ENCODE measurements at places on chromosomes 4 and X.

- DNase-seq: no peak
Measured at GRCh38 chr4:26907731-26908599, 47.3 kb downstream of the STIM2 start.

DNA sequence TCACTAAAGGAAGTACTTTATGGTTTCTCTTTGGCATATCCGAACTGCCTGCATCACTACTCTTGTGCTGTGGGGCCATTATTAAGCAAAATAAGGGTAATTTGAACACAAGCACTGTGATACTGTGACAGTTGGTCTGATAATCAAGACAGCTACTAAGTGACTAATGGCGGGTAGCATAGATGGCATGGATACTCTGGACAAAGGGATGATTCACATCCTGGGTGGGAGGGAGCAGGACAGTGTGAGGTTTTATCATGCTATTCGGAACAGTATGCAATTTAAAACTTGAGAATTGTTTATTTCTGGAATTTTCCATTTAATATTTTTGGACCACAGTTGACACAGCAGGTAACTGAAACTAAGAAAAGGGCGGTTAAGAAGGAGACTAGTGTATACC lies 52.6 kb upstream of the CITED1 start:
- DNase-seq: no peak

DNA sequence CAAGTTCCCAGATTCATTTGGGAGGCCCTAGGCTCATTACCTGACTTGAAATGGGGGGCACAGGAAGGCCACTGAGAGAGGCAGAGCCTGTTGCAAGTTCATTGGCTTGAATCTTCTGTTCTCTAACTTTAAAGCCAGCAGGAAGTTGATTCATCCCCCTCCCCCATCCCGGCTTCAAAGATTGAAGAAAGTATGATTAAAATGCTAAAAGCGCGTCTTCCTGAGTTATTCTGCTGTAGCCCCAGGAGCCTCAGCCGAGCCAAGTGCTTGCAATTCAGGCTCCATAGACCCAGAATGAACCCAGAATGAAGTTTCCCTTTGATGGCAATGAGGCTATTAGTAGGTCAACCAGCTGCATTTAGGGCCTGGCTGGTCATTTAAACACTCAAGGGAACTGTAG lies 14.7 kb downstream of the CHST7 start:
- DNase-seq: no peak

- DNase-seq: no peak
Measured at GRCh38 chr4:1048773-1049590, 37.6 kb downstream of the FGFRL1 start.

DNA sequence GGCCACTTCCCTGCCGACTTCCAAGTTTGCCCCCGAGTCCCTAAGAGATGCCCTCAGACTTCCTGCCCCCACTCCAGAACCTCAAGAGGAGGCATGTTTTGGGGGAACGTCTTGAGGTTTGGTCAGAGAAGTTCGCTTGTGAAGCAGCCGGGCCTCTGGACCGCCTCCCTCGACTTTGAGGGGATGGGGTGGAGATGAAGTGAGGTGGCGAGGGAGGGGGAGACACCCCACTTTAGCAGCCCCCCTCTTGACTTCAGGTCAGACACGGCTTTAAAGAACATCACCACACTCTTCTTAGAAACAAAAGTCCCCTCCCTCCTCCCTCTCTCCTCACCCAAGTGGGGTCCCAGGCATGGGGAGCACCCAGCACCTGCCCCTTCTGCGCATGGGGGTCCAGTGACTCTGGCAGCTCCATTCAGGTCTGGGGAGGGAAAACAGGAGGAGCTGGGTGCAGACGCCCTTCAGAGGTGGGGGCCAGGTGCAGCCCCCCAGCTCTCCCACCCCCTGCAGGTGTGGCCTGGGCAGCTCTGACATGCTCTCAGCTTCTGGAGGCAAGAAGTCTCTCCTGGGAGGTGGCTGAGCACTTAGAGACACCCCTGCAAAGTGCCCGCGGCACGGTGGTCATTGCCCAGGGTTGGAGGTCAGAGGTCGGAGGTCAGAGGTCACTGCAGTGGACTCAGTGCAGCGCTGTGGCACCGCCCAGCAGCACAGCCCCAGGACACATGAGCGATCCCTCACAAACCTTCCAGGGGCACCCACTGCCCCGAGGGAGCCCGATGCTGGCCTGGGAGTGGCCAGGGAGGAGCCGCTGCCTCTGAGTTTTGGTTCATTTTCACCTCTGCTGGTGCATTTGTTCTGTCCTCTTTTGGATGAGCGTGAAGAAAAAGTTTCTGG lies 108.8 kb downstream of the CPZ start:
- no peak for DNase-seq

GRCh38 chrX:68490644-68491043 lies 8.2 kb upstream of the YIPF6 start:
- DNase-seq: no peak

GRCh38 chr4:112736718-112737135 lies 99.8 kb downstream of the LARP7 start:
- DNase-seq: no peak

DNA sequence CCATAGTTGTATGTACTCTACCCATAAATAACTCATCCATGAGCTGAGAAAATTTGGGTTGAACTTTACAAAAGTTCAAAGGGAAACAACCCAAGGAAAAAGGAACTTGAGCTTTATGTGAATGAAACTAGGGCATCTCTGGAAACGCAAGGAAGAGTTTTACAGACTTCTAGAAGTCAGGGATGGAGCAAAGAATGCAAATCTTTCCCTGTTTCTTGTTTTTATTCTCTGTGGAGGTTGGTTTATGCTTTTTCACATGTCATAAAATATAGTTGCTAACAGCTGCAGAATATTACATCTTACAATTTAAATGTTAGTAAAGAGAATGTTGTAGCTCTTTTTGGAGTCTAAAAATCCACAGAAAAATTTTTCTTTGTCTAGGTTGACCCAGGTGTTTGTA lies 754.1 kb downstream of the PCDH7 start:
- DNase-seq: no peak

- no peak for DNase-seq
Measured at GRCh38 chrX:154731881-154732280, 19.0 kb downstream of the GAB3 start.

- no peak for DNase-seq
Measured at GRCh38 chr4:56973336-56973735, 4.1 kb downstream of the NOA1 start.

GRCh38 chrX:1488141-1488540 lies 35.4 kb upstream of the ASMTL start:
- DNase-seq: no peak

DNA sequence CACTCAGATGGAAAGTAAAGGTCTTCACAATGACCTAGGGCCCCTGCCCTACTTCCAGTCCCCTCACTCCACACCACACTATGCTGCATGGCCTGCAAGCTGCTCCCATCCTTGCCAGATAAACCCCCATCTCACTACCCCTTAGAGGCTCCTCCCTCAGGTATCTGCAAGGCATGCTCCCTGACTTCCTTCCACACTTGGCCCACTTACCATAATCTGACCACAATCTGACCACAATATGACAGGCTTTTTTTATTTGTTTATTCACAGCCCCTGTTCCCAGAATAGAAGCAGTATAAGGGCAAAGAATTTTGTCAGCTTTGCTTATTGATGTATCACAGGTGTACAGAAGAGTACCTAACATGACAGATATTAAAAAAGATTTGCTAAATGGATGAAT lies 124.7 kb downstream of the CAMK2D start:
- DNase-seq: no peak

GRCh38 chr4:150888625-150889024 lies 126.5 kb downstream of the LRBA start:
- DNase-seq: no peak

DNA sequence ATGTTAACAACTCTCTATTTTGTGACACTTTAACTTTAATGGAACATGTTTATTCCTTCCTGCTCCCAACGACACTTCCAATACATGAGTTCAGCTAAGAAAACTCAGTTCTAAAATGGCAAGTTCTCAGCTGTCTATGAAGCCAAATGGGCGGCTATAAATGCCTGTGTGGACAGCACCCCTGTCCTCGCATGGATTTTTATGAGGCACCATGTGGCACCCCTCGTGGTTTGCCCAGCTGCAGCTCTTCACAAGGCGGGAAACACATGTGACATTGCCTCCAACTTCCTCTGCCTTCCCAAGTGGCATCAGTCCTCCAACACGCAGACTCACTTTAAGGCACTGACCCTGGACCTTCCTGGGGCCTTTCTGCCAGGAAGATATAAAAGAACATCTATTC lies 48.0 kb downstream of the SH3RF1 start:
- DNase-seq: no peak

DNA sequence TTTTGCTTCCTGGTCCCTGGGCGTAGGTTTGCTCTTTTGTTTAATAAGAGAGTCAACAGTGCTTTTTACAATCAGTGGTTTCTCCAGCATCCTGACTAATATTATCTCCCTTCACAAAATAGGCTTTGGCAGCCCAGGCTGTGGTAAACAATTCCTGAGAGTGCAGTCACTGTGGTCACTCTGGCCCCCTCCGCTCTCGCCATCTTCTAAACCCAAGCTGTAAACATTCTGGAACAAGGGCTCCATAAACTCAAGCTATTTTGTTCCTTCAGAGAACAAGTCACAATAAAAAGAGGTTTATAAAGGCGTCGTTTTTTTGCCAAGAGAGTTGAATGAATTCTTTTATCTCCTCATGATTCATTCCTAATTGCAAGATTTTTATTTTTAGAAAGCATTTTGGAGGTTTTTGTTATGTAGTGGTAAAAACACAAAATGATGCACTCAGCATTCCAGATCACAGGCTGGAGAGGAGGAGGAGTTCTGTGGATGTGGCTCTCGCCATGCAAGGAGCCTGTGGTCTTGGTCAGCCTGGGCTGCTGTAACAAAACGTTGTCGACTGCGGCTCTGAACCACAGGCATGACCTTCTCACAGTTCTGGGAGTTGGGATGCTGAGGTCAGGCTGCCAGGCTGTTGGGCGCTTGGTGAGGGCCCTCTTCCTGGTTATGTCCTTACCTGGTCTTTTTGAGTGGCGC lies 486.4 kb upstream of the FAT1 start:
- DNase-seq: no peak

GRCh38 chrX:24415921-24416320 lies 49.2 kb upstream of the PDK3 start:
- DNase-seq: no peak

GRCh38 chrX:115408771-115409400 lies 119.4 kb downstream of the LUZP4 start:
- DNase-seq: no peak

DNA sequence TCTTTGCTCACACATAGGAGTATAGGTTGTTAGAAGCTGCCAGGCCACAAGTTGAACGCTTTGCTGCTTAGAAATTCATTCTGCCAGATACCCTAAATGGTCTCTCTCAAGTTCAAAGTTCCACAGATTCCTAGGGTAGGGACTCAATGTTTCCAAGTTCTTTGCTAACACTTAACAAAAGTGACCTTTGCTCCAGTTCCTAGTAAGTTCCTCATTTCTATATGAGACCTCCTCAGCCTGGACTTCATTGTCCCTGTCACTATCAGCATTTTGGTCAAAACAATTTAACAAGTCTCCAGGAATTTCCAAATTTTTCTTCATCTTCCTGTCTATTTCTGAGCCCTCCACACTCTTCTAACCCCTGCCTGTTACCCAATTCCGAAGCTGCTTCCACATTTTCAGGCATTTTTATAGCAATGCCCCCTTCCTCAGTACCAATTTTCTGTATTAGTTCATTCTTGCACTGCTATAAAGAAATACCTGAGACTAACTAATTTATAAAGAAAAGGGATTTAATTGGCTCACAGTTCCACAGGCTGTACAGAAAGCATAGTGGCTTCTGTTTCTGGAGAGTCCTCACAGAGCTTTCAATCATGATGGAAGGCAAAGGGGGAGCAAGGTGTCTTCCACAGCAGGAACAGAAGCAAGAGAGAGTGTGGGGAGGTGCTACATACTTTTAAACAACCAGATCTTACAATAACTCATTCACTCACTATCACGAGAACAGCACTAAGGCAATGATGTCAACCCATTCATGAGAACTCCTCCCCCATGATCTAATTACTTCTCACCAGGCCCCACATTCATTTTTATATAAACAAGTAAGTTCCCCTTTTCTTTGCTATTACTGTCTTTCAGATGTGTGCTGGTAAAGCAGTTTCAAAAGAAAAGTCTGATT lies 11.5 kb upstream of the TLR1 start:
- no peak for DNase-seq

DNA sequence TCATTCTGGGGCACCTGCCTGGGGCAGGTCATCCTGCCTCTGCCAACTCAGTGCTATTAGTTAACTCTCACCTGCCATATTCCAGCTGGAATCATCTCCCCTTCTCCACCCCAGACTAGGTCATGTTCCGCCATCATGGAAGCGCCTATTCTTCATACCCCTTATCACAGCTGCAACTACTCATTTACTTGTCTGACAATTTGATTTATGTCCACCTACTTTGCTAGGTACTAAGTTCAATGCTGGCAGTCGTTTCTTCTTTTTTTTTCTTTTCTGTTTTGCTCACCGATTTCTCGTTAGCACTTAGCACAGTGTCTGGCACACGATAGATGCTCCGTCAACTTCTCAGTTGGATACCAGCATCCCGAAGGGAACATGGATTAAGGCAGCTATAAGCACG lies 1.1 kb upstream of the FMR1 start:
- DNase-seq: no peak

GRCh38 chr4:2384245-2384644 lies 34.2 kb downstream of the ZFYVE28 start:
- DNase-seq: no peak

DNA sequence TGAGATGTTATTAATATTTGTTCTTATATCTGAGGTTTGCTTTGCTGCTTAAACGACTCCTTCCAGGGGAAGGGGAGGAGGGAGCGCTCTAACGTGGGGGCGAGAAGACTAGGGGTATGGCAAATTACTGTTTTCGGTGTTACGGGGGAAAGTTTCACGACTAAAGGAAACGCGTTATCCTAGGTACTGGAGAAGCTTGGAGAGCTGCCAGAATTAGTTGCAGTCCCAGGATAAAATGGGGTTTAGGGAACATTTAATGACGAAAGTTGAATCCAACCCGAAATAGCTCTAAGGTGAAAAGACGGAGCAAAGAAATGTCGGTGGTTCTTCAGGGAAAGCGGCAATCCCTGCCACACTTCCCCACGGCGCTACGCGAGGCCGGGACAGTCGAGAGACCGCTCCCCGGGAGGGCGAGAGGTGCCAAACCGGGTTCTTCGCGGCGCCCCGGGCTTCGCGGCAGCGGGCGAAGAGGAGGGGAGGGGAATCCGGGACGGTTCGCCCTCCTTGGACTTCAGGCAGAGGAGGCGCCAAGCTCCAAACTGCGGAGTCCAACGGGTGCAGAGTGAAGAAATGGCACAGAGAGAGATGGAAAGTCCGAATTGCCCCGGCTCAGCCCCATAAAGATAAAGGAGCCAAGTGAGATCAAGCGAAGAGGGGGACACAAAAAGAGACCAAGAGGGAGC lies 724 bp downstream of the THOC2 start:
- DNase-seq: no peak

GRCh38 chr4:36740796-36741310 lies 459.4 kb downstream of the DTHD1 start:
- DNase-seq: no peak

GRCh38 chr4:140719686-140720085 lies 36.5 kb downstream of the TBC1D9 start:
- DNase-seq: no peak

DNA sequence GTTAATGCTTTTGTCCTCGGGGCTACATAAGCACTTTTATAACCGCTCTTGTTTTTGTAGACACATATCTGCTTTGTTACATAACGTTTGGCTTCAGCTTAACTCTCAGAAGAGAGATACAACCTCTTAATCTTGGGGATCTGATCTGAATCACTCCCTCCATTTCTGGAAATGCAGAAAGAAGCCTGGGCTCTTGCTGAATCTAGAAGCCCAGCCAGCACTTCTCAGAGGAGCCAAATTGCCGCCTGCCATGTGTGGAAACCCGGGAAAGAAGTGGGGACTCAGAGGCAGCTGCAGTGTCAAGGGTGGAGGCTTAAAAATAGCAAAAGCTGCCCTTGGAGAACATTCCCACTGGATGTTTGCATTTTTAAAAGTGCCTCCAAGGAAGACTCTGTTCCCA lies 69.3 kb upstream of the LDB2 start:
- DNase-seq: no peak

Data from vagina (tissue), 2 donors.